NCI-H1092 (cell line): ENCODE measurements at places on chromosomes 5 and 9.

DNA sequence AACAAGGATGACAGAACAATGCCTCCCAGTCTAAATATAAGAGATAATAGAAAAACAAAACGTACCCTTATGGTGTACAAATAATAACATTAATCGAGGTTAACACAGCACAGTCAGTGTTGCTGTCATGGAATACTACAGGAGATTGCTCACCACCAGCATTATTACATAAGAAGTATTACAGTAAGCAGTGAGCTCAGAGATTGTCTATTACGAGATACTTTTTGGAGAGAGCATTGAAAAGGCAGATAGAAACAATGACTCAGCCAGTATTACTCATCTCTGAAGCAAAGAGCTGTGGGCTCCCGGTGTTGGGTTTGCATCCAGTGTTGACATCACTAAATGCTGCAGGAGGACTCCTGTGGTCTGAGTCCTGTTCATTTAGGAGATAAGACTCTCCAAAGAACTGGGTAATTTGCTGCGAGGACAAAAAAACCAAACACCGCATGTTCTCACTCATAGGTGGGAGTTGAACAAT is 191.9 kb upstream of the SEMA6A start:
- no peak for DNase-seq

- no peak for DNase-seq
These were observed 11.2 kb downstream of the ITGA1 start for GRCh38 chr5:52798938-52799337.

- peak; percentile 42 for DNase-seq
These were observed at the start of gene STK32A for GRCh38 chr5:147234825-147235635. TSS of gene STK32A (plus strand) at chr5:147235026. CDS start at chr5:147239635, 4,609 bp downstream.

- peak; percentile 82 for DNase-seq
These were observed 18.2 kb upstream of the WDR38 start for GRCh38 chr9:124835026-124835557.

DNA sequence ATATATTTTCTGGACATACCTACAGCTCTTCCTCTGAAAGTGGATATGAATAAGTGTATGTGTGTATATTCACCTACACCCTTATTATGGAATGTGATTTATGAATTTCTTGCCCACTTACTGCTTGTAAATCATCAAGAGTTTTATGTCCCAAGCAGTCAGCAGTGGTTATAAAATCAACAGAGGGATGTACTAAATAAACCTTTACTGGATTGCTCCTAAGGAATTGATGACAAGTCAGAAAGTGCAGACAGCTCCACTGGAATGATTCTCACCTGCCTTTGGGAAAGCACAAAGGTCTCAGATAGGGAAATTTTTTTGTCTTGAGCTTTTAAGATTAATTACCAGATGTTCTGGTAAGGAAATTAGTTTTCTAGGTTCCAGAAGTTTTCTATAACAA is 9.3 kb downstream of the TMEM174 start:
- no peak for DNase-seq

- no peak for DNase-seq
These were observed 216.8 kb upstream of the NFIL3 start for GRCh38 chr9:91640428-91640827.

GRCh38 chr5:59256331-59256730 is 637.2 kb downstream of the PDE4D start:
- no peak for DNase-seq

GRCh38 chr5:131416729-131417128 is 152.9 kb downstream of the CDC42SE2 start:
- DNase-seq = no peak

DNA sequence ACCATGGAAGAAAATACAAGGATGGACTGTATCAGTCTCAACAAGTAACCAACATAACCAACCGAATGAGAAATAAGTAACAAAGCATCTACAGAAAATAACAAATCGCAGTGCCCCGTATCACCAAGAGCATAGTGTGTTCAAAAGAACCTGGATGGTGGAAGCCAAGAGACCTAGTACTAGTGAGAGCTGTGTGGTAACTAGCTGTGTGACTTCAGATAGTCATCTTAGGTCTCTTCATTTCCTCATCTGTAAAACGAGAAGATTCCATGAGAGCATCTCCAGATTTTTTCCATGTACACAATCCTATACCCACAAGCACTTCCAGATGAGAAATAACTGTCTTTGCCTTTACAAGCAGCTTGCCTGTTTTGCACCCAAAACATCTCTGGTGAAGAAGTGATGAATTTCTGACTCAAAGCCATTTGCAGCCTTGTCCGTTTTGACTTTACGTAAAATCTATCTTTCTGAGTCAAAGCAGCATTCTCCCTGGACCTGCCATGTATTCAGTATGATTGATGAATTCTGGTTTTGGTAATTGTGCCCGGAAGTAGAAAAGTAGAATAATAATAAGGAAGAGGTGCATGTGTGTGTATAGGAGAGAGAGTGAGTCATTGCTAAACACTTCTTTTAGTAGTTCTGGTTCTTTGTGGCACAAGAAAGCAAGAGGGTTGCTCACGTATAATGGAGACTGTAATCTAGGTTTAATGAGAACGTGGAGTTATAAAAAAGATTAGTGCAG is 41.0 kb downstream of the AOPEP start:
- no peak for DNase-seq

- DNase-seq = no peak
These were observed 2.4 kb downstream of the N4BP3 start for GRCh38 chr5:178115814-178116142.

DNA sequence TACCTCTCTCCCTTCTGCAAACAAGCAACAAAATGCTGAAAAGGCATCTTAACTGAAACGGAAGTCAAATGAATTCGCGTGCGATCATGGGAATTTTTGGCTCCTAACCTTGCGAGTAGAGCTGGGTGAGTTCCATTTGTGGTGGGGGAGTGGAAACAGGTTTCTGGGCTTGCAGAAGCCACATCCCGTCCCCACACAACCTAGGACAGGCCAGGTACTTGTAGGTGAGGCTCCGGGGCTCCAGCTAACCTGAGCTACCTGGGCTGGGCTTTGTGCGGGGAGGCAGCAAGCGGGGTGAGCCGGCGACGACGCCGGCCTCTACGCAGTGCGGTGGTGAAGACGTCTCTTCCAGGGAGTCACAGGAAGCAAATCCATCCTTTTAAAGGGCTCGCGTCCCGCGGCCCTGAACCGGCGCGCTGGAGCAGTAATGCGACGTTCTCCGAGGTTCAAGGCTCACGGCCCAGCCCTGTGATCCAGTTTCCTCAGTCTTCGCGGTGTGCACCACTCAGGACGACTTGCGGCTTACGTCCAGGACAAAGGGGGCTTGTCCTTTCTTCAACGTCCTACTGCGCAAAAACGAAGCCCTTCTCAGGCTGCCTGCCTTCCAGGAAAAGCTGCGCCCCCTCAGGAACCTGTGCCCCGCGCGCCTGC is 567 bp upstream of the SPIN1 start:
- DNase-seq = no peak

GRCh38 chr5:122054266-122054665 is 23.8 kb downstream of the LOX start:
- no peak for DNase-seq

GRCh38 chr5:62275581-62275980 is 30.4 kb upstream of the KIF2A start:
- DNase-seq = no peak

GRCh38 chr5:14779975-14780374 is 91.6 kb downstream of the ANKH start:
- DNase-seq = no peak

- DNase-seq = no peak
These were observed 21.3 kb upstream of the KIF12 start for GRCh38 chr9:114120192-114121014.

GRCh38 chr5:156096259-156096658 is 230.7 kb upstream of the SGCD start:
- no peak for DNase-seq

GRCh38 chr9:85202596-85202995 is 533.1 kb downstream of the NTRK2 start:
- no peak for DNase-seq

DNA sequence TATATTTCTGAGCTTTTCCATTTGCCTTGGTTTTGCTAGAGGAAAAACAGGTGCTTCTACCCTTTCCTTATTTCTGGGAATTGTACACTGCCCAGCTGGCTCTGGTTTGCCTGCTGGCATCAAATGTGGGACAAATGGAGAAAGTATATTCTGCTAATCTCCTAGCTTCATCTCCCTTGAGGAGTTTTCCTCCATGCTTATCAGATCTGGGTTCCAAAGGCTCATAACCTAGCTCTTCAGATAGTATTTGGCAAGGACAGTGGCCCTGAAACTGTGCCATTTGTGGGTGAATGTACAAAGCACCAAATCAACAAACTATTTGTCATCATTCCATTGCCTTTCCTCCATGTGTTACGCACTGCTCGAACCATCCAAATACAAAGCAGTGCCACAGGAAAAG is 16.2 kb downstream of the PRLR start:
- no peak for DNase-seq

DNA sequence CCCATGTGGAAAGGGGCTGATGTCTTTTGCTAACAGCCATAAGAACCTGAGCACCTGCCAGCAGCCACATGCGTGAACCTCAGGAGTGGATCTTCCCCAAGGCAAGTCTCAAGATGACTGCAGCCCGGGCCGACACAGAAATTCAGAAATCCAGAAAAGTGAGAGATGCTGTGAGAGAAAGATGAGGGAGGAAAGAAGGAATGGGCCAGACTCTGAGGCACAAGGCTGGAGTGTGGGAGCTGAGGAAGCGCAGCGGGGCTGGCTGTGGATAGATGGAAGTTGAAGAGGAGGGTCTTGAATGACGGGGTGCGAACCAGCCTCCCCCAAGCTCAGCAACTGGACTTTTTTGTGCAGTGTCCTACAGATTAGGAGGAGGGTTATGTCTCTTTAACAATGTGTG is 337.8 kb downstream of the GADD45G start:
- no peak for DNase-seq

- no peak for DNase-seq
These were observed 119.9 kb downstream of the DOCK2 start for GRCh38 chr5:169757016-169757415.

DNA sequence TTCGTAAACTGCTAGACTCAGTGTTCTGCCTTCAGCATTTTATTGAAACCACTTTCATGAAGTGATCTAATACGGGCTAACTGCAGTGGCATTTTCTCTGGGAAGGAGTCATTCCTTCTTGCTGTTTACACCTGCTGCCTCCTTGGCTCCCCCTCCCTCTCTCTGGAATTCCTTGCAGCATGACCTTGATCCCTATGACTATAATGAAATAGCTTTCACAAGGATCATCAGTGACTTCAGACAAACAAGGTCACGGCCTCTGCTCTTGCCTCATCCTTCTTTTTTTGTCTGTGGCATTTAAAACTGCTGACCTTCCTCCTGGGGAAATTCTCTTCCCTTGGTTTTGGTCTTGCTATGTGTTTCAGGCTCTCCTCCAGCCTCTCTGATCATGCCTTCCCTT is 90.2 kb downstream of the ZNF462 start:
- no peak for DNase-seq

DNA sequence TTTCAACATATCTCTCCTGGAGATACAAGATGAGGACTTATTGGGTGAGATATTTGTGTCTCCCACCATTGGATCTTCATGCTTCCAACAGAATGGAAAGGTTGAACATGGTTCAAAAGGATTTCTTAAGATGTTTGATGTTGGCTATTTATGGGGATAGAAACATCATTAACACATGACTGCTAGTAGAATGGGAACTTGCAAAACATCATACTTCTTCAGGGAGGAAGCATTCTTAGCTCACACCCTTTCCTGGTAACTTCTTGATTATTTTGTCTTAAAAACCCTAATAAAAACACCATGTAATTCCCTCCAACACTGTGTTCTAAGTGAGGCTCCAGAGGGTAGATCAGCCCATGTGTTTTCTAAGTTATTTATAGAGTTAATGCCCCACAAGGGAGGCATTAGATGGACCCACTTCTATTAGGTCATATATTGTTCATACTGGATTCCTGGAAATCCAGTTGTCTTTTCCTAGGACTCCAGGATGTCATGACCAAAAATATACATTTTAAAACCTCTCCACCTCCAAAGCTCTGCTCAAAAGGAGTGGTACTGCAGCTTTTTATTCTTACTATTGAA is 95.8 kb downstream of the FOXD1 start:
- DNase-seq = no peak

- DNase-seq = peak; percentile 30
These were observed 35.2 kb upstream of the SPATA31C2 start for GRCh38 chr9:88173378-88173999.

DNA sequence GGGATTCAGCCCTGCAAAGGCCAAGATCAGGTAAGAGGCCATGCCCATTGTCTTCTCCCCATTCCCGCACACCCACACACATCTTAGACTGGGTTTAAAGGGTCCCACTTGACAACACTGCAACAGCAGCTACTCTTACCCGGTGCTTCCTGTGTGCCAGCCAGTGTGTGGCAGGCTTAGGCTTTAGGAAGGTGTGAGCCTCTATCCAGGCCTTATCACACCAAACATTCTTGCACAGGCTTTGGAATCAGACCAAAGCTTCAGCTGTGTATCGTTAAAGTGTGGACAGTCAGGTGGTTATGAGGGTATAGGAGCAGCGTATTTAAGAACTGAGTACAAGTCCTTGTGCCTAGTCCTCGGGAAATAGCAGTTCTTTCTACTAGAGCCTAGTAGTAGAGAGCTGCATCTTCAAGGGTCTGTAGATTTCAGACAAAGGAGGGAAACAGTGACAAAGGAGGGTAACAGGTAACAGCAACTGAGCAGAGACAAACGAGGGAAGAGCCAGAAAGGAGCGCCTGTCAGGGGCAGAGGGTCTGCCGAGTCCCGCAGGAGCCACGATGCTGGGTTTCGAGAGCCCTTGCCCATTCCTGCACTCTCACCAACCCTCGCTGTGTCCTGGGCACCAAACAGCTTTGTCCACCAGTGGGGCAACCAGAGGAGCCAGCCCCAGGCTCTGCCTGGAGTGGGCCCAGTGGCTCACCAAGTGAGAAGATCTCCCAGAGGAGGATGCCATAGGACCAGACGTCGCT is 30.9 kb downstream of the CSF1R start:
- DNase-seq = no peak

- DNase-seq = no peak
These were observed 18.5 kb downstream of the NAIF1 start for GRCh38 chr9:128048663-128049062.

GRCh38 chr9:22111954-22112247 is 102.8 kb upstream of the CDKN2B start:
- DNase-seq = no peak

DNA sequence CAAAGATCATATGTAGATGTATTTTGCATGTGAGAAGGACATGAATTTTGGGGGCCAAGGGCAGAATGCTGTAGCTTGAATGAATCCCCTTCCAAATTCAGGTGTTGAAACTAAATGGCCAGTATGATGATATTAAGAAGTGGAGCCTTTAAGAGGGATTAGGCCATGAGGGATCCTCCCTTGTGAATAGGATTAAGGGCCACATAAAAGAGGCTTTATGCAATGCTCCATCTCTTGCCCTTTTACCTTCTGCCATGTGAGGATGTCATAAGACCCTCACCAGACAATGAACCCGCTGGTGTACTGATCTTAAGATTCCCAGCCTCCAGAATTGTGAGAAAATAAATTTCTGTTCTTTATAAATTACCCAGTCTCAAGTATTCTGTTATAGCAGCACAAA is 206.1 kb downstream of the YTHDC2 start:
- DNase-seq = no peak

DNA sequence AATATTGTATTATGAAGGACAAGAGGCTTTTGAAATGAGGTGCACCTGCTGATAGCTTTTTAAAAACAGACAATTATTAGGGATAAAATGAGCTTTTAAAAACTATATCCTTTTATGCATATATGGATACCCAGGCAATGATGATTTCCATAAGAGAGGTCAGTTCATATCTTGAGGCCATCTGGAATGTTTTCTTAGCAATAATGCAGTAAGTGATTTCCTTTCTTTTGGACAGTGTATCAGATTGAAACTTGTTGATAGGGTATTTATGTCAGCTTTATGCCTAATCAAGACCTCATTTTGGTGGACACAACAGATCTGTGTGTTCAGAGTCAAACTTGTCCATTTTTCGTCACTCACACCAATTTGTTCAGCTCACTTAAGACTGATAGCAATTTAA is 413.5 kb upstream of the WWC1 start:
- no peak for DNase-seq
